Mesothelial cell of epicardium (in vitro differentiated cells): ENCODE measurements at places on chromosomes 13 and 19.

GRCh38 chr19:29085630-29086029 lies 127.3 kb downstream of the UQCRFS1 start:
- no peaks in the 10 kb centered on the region for H3K36me3 ChIP-seq
- H3K4me3 ChIP-seq, result no peak overlapping the region
- no peak for DNase-seq
- peaks cover 28% of the 10 kb centered on the region for H3K27me3 ChIP-seq

DNA sequence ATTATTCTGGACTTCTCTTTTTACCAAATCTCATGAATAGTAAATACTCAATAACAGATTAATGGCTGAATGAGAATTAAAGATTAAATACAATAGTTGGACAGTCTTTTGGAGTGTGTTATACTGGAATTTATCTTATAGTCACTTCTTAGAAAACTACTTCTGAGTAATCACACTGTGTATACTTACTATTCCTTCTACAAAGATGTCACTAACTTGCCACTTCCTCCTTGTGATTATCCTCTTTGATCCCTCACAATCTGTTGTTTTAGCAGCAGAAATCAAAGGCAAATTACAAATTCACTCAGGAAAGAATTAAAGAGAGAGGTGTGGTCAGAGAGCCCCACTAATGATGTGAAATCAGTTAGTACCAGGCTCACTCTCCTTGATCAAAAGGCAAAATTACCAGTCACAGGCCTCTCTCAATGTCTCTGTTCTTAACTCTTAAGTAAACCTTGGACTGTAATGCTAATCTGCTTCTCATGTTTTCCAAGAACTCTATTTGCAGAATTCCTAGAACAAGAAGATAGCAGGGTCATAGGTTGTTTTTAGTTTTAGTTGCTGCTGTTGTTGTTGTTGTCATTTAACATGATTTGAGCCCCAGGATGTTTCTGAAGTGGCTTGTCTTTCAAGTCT lies 37.3 kb upstream of the FNDC3A start:
- peaks cover 3% of the 10 kb centered on the region for H3K27me3 ChIP-seq
- peaks cover 3% of the 10 kb centered on the region for H3K4me1 ChIP-seq
- no peak for DNase-seq
- H3K27ac ChIP-seq, result no peak overlapping the region
- H3K4me3 ChIP-seq, result no peak overlapping the region

DNA sequence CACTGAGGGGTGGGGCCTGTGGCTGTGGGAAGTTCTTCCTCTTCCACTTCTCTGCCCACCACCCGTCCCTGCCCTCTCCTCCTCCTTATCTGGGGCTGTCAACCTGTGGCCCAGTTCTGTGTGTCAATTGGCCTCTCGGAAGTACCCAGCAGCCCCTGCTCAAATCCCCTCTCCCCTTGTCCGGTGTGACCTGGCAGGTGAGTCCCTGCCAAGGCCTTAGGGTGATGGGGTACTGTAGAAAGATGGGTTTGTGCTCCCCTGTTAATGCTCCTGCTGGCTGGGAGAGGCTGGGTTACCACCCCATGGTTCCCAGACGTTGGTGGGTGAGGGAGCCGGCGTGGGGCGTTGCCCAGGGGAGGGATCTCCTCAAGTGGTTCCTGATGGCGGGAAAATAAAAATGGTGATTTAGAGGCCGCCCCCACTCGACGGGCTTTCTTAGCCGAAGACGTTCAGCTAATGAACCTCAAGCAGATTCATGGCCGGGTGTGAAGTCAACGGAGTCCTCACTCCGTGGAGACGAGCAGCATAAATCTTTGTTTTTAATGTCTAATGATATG lies 141.2 kb downstream of the URI1 start:
- peaks cover 14% of the 10 kb centered on the region for H3K4me1 ChIP-seq
- H3K4me3 ChIP-seq, result no peak overlapping the region
- DNase-seq, result no peak
- H3K27ac ChIP-seq, result peak overlapping the region; percentile 49
- H3K27me3 ChIP-seq, result peaks cover 8% of the 10 kb centered on the region
- peaks cover 4% of the 10 kb centered on the region for H3K36me3 ChIP-seq

GRCh38 chr13:105847527-105848291 lies 687.8 kb downstream of the EFNB2 start:
- H3K27ac ChIP-seq, result peak overlapping the region; percentile 66
- no peaks in the 10 kb centered on the region for H3K36me3 ChIP-seq
- H3K27me3 ChIP-seq, result no peaks in the 10 kb centered on the region

GRCh38 chr13:75468098-75468497 lies 13.9 kb downstream of the TBC1D4 start:
- no peak overlapping the region for H3K4me3 ChIP-seq
- no peak for DNase-seq
- H3K36me3 ChIP-seq, result peaks cover 14% of the 10 kb centered on the region
- no peaks in the 10 kb centered on the region for H3K27me3 ChIP-seq

- no peaks in the 10 kb centered on the region for H3K36me3 ChIP-seq
- no peaks in the 10 kb centered on the region for H3K4me1 ChIP-seq
- no peak for DNase-seq
- no peak overlapping the region for H3K4me3 ChIP-seq
Measured at GRCh38 chr13:112456138-112457056, 80.2 kb downstream of the SPACA7 start.

DNA sequence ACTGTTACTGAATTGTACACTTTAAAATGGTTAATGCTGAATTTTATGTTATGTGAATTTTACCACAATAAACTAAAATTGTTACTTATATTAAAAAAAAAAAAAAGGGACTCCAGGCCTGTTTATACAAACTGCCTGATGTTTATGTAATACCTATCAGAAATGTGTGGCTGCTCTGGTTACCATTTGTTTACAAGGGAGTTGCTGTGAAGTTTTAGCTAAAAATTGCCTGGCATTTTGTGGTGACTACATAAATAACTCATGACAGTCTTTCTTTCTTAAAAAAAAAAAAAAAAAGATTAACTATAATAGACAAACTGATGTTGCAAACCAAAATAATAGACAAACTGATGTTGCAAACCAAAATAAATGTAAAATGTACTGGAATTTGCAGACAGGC lies 71.8 kb downstream of the CDADC1 start:
- DNase-seq, result no peak
- H3K27ac ChIP-seq, result no peak overlapping the region
- peaks cover 14% of the 10 kb centered on the region for H3K36me3 ChIP-seq
- no peaks in the 10 kb centered on the region for H3K27me3 ChIP-seq
- no peak overlapping the region for H3K4me3 ChIP-seq
- H3K4me1 ChIP-seq, result no peaks in the 10 kb centered on the region

- peak overlapping the region; percentile 62 for H3K4me3 ChIP-seq
- H3K27ac ChIP-seq, result peak overlapping the region; percentile 67
- H3K36me3 ChIP-seq, result no peaks in the 10 kb centered on the region
- peaks cover 13% of the 10 kb centered on the region for H3K27me3 ChIP-seq
Measured at GRCh38 chr19:1865172-1866010, 2.0 kb upstream of the KLF16 start.

DNA sequence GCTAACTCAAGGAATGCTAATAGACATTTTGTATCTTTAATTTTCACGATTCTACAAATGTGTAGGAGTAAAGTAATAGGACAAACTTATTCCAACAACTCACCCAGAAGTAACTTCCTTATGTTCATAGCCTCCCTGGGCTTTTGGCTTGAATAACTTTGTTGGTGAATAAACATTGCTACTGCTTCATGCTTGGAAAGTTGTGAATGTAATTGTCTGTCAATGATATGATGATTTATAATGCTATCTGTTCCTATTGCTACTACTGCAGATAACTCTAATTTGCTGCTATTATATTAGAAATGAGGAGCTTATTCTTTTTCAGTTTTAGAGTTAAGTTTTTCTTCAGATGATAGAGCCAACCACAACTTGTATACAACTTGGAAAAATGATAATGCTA lies 307.7 kb downstream of the PCDH9 start:
- no peaks in the 10 kb centered on the region for H3K27me3 ChIP-seq
- DNase-seq, result no peak
- no peak overlapping the region for H3K27ac ChIP-seq
- H3K4me1 ChIP-seq, result peaks cover 16% of the 10 kb centered on the region

GRCh38 chr19:19618219-19619051 lies at the start of gene PBX4:
Gene PBX4, minus strand, starts transcription at chr19:19618687. Its CDS starts 58 bp downstream, at chr19:19618629.
- H3K27ac ChIP-seq, result peak within 1 kb of the TSS; percentile 84
- no peaks in the 10 kb centered on the region for H3K27me3 ChIP-seq
- peak; percentile 97 for DNase-seq
- H3K4me1 ChIP-seq, result peaks cover 30% of the 10 kb centered on the region
- H3K4me3 ChIP-seq, result peak within 1 kb of the TSS; percentile 74

- H3K27me3 ChIP-seq, result peaks cover 63% of the 10 kb centered on the region
- no peak overlapping the region for H3K27ac ChIP-seq
- H3K4me3 ChIP-seq, result no peak overlapping the region
- H3K4me1 ChIP-seq, result peaks cover 7% of the 10 kb centered on the region
Measured at GRCh38 chr19:10013834-10014618, 743 bp downstream of the RDH8 start.

- H3K27ac ChIP-seq, result peak overlapping the region; percentile 73
- no peaks in the 10 kb centered on the region for H3K36me3 ChIP-seq
- peak; percentile 45 for DNase-seq
- peak overlapping the region; percentile 79 for H3K4me3 ChIP-seq
- peaks cover 10% of the 10 kb centered on the region for H3K4me1 ChIP-seq
Measured at GRCh38 chr19:33905473-33905936, 108.8 kb downstream of the KCTD15 start.

GRCh38 chr13:31007417-31007816 lies 75.0 kb downstream of the TEX26 start:
- H3K27ac ChIP-seq, result no peak overlapping the region
- no peaks in the 10 kb centered on the region for H3K27me3 ChIP-seq
- H3K4me3 ChIP-seq, result no peak overlapping the region

GRCh38 chr19:13887517-13887916 lies 10.6 kb downstream of the NANOS3 start:
- H3K27me3 ChIP-seq, result no peaks in the 10 kb centered on the region
- H3K27ac ChIP-seq, result no peak overlapping the region
- DNase-seq, result no peak
- no peak overlapping the region for H3K4me3 ChIP-seq
- no peaks in the 10 kb centered on the region for H3K36me3 ChIP-seq

DNA sequence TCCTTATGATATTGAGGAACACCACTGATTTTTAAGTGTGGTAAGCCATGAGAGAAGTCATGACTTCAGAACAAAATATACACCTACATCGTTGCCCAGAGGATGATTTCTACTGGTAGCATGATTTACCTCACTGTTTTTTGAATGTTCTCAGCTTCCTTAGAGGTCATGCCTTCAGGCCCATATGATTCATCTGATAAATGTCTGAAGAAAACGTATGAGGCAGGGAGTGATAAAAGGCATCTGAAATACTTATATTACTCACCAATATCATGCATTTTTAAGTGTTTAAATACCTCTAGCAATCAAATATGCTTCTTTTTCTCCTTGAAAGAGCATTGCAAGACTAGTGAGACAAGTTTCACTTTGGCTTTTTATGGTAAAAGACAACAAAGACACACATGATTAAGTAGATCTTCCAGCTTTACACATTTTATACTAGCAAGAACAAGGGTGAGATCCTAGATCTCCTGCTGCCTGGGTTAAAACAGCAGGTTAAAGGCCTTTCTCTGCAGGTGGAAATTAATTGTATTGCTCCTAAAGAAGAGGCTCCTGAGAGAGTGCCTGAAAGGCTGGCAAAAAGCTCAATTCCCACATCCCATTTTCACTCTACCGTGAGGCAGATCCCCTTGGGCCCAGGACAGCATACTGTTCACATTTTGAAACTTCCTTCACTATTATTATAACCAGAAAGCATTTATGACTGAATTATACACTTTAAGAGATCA lies 432.4 kb downstream of the SLITRK1 start:
- DNase-seq, result no peak
- H3K4me3 ChIP-seq, result no peak overlapping the region
- H3K27ac ChIP-seq, result peak overlapping the region; percentile 92
- H3K4me1 ChIP-seq, result peaks cover 12% of the 10 kb centered on the region
- no peaks in the 10 kb centered on the region for H3K27me3 ChIP-seq

- H3K36me3 ChIP-seq, result no peaks in the 10 kb centered on the region
- DNase-seq, result no peak
- H3K4me3 ChIP-seq, result no peak overlapping the region
Measured at GRCh38 chr13:84865783-84866221, 933.4 kb downstream of the SLITRK6 start.

DNA sequence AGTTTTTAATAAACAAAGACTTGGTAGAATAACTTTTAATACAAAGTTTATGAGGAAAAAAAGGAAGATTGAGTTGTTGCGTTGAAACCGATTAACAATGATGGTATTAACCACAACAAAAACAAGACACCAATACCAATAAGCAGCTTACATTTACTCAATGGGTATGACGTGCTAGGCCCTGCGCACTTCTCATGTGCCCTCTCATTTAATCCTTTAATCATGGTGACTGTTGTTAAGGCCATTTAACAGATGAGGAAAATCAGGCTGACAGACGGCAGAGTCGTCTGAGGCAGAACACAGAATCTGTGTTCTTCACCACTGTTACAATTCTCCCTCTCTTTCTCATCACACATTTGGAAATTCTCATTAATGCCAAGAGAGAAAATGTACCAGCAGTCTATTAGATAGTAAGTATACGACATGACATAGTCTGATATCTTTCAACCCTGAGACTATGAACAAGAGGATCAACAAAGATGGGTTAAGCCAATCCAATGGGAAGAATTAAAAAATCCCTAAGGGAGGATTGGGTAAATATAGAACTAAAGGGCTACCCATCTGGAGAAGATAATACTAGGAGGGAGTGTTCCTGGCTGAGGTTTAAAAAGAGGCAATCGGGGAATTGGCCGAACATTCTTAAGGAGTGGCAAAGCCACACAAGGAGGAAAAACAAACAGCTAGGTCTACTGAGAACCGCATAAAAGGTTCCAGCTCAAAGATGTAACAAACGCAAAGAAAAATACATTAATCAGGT lies 54.0 kb downstream of the DOCK9 start:
- H3K27ac ChIP-seq, result no peak overlapping the region
- no peaks in the 10 kb centered on the region for H3K27me3 ChIP-seq
- H3K36me3 ChIP-seq, result no peaks in the 10 kb centered on the region
- H3K4me3 ChIP-seq, result no peak overlapping the region

GRCh38 chr13:41267106-41267505 lies 3.7 kb upstream of the MTRF1 start:
- H3K36me3 ChIP-seq, result peaks cover 8% of the 10 kb centered on the region
- H3K27me3 ChIP-seq, result no peaks in the 10 kb centered on the region
- H3K27ac ChIP-seq, result no peak overlapping the region

DNA sequence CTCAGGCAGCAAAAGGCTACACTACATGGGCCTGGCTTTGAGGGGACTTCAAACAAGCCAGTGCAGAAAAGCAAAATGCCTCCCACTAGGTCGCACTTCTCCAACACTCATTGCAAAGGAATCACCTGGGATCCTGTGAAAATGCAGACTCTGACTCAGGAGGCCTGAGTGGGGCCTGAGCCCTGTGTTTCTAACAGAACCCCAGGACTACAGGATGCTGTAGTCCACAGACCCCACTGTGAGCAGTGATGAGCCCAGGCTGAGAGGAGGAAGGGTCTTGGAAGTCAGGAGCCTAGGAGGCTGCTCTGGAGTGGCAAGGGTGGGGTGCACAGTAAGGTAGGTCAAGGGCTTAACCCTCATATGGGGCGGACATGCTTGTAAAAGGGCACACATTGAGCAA lies 46.7 kb upstream of the SERP2 start:
- no peak overlapping the region for H3K27ac ChIP-seq
- H3K4me3 ChIP-seq, result no peak overlapping the region
- peaks cover 2% of the 10 kb centered on the region for H3K27me3 ChIP-seq
- no peak for DNase-seq
- no peaks in the 10 kb centered on the region for H3K36me3 ChIP-seq
- peaks cover 14% of the 10 kb centered on the region for H3K4me1 ChIP-seq

GRCh38 chr13:96397807-96398206 lies 307.9 kb downstream of the HS6ST3 start:
- DNase-seq, result no peak
- H3K4me1 ChIP-seq, result no peaks in the 10 kb centered on the region
- H3K4me3 ChIP-seq, result no peak overlapping the region
- H3K27me3 ChIP-seq, result peaks cover 3% of the 10 kb centered on the region
- H3K27ac ChIP-seq, result no peak overlapping the region

- no peak for DNase-seq
- H3K27ac ChIP-seq, result peak overlapping the region; percentile 93
- H3K4me3 ChIP-seq, result peak overlapping the region; percentile 44
- H3K27me3 ChIP-seq, result no peaks in the 10 kb centered on the region
Measured at GRCh38 chr19:31718032-31718431, 368.8 kb upstream of the TSHZ3 start.
